ENCODE measurements at places on chromosomes 16 and 17. TPM values are rescaled to one million over a fixed set of nuclear protein-coding genes. Genes with fewer than 3 reads are reported as not detected.
A peak's percentile ranks its signal among the peaks of the same experiment; 100 is the strongest.

DNA sequence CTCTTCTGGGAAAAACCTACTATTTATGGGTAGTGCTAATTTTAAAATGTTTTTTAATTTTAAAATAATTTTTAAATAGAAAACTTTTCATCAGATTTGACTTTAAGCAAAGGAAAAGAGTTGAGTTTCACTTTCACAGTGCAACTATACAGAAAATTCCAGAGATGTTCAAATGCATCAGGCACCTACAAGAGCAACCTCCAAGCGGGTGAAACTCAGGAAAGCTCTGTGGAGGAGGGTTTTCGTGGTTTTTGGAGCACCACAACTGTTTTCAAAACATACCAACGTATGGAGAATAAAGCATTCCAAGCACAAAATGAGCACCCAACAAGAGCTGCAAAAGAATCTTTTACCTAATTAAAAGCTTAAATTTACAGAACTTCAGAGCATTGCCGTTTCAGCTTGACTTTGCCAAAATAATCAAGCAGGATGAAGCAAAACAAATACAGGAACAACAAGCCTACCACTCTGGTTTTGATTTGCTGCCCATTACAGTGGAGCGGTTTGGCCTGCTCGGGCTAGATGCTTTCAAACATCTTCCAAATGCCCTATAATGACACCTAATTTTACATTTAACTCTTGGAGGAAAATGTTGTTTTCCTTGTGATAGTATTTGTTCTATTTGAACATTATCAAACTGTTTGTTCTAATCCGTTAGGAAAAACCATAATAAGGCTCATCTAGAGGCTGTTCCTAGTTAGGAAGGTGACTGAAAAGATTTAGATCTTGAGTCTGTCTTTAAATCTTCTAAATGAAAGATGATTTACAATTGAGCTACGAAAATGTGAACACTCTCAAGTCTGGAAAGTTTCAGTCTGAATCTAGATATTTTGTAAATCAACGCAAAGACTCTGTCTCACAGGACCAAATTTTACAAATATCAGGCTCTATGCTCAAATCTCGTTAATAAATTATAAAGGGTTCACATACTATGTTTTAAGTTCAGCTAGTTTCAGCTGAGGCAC, 34.5 kb downstream of the NACA2 start:
- DNase-seq = peak; percentile 39

DNA sequence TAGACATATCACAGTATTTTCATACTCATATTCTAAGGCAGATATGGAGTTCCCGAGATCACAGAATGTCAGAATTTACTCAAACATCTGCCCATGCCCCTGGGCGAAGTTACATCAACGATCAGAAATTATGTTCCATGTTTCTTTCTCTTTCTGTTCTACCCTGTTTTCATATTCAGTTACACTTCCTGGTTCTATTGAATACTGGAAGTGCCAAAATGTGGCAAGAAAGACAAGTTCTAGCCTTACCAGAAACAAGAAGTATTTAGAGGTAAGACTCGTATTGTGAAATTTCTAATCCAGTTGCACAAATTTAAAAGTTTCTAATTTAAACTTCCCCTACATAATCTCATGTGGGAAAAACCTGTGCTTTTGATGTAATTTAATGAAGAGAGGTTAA, 36.1 kb downstream of the KCNJ2 start:
- no peak for DNase-seq

DNA sequence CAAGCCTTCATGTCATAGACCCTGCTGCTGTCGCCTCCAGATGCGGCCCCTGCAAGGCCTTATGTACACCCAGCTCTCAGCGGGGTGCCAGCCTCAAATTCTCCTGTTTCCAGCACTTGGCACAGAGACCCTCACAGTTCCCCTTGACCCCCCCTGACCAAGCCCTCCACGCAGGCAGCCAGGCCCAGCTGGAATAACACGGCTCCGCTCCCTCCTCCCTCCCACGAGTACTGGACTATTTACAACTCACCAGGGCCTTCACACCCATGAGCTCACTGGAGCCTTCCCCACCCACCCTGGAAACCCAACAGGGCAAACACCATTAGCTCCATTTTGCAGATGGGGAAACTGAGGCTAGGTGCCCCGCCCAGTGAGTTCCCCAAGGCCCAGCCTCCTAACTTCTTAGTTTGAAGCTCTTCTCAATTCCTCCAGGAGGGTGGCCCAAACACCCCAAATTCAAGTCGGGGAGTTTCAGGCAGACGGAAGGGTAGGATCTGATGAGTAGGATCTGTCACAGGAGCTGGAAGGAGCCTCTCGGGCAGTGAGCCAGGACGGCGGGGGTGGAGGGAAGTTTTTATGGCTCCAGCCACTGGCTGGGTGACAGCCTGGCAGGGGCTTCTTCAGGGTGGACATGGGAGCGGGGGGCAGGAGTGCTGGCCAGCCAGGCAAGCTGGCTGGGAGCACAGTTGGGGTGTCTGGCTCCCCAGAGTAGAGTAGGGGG, 17.5 kb upstream of the DLX4 start:
- DNase-seq = peak; percentile 96

DNA sequence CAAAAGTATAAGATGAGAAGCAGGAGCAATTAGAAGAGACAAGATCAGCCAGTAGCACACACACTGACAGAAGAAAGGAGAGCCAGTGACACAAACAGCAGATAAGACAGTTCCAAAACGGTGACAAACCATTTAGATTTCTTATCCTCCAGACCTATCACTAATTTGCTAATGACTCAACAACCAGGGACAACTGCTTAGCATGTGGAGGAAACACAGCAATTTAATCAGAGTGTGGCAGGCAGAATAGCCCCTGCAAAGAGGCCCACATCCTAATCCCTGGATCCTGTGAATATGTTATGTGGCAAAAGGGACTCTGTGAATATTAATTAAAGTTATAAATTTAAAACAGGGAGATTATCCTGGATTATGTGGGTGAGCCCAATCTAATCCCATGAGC, 81.1 kb downstream of the CACNG1 start:
- no peak for DNase-seq

- peak; percentile 81 for DNase-seq
Observed at GRCh38 chr16:67294938-67295361, 15.6 kb downstream of the PLEKHG4 start.

DNA sequence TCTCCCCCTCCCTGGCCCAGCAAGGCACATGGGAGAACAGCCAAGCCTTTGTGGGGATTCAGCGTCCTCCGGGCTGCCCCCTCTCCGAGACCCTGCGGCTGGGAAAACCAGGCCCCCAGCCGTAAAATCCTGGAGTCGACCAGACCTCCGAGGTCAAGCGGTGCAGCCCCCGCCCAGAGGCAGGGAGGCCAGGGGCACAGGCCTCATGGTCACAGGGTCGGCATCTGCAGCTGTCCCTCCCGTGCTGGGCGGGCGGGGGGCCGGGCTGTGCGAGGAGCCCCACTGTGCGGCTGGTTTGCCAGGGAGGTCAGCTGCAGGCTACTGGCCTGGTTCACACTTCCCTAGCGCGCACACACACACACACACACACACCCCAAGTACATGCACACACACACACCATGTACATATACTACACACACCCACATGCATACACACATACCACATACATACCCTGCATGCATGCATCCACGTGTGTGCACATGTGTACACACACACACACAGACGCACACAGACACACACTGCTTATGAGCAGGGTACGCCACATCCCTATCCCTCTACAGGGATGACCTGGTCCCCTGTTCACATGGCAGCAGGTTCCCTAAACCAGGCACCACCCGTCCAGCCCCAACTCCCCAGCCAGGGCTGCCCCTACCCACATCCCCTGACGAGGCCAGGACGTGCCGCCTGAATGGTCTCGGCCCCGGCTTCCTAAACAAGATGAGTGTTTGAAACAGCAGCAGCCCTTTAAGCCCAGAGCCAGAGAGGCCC, 108.9 kb upstream of the CIBAR2 start:
- DNase-seq = no peak

DNA sequence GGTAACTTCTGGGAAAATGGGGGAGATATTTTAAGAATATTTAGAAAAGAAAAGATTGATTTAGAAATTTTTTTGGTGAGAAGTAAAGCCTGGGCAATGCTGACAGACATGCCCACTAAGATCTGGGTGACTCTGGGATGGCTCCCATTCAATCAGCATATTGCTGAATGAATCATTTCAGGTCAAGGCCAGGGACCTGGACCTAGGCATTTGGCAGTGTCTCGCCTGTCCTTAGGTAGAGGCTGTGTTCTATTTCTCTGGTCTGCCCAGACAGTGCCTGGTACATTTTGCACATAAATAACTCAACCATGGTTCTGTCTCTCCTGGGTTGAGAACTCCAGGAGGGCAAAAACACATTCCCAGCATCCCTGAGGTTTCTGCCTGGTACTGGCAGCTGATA, 39.9 kb downstream of the SMPD3 start:
- DNase-seq = no peak

GRCh38 chr16:84194470-84195200, 3.7 kb downstream of the ADAD2 start:
- DNase-seq = no peak

DNA sequence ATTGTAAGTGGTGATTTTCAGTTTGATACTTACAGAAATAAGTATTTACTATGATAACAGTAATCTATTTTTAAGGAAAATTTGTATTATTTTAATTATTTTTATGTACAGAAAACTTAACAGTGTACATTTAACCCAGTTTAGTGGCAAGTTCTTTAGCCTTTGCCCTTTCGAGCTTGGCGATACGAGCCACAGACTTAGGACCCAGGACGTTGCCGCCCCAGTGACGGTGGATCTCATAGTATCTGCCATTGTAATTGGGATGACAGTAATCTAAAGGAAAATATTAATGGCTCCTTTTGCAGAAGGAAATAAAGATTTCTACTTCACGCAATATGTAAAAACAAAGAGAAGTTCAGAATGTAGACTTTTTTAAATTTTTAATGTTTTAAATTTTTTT, 5.2 kb upstream of the CDR2 start:
- no peak for DNase-seq

- DNase-seq = no peak
Observed at GRCh38 chr17:27613433-27613832, 17.6 kb upstream of the LGALS9 start.

DNA sequence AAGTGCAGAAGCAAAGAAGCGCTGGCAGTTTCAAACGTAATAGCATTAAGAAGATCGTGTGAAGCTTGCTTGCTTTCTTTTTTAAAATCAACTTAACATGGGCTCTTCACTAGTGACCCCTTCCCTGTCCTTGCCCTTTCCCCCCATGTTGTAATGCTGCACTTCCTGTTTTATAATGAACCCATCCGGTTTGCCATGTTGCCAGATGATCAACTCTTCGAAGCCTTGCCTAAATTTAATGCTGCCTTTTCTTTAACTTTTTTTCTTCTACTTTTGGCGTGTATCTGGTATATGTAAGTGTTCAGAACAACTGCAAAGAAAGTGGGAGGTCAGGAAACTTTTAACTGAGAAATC, 17.4 kb upstream of the RAB11FIP4 start:
- no peak for DNase-seq

DNA sequence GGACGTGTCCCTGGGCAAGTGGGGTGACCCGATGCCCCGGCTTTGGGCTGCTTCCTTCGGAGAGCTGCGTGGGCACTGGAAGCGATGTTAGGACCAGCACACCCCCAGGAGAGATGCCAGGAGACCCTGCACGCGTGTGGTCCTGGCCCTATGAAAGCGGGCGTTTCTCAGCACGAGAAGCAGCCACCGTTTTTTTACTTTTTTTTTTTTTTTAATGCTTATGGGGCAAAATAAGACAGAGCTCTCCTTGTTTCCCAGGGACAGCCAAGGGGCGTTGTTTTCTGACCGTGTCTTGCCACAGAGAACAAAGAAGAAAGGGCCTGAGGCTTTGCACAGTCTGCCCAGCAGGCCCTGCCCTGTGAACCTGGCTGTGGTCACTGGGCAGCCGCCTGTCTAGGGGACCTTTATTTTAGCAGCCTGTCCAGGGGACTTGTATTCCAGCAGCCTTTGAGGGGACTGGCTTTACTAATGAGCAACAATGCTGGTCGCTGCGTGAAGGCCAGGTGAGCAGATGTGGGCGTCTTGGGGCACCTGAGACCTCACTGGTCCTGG, 996 bp downstream of the SLC25A10 start:
- DNase-seq = peak; percentile 90

KRTAP16-1 gene
- total RNA-seq = not detected

RPGRIP1L gene
- total RNA-seq = 14.1 TPM

MT3 gene
- total RNA-seq = not detected

Data from osteoblast (primary cell).